ENCODE measurements at places on chromosomes 2 and 18.

DNA sequence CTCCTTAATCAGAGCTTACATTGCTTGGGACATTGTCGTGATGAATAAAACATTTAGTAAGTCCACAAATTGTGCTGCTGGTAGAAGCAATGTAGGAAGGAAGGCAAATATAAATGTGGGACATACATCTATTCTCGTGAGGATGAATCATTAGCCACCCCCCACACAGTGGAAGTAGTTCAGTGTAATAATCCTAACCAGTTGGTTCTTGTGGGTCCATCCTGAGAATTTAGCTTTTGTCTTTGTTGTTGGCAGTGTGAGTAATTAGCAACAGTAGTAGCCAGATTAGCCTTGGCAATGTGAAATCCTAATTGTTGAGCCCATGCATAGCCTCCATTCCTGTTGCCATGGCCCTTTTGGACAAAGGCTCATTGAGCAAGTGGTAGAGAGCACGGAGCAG, 532.1 kb downstream of the FBXO15 start:
- H3K36me3 ChIP-seq: no peaks in the 10 kb centered on the region
- no peak overlapping the region for H3K4me3 ChIP-seq
- no peaks in the 10 kb centered on the region for H3K27me3 ChIP-seq
- no peak overlapping the region for H3K27ac ChIP-seq

GRCh38 chr2:17821535-17822444, 5.5 kb downstream of the MSGN1 start:
- DNase-seq: no peak
- H3K4me3 ChIP-seq: no peak overlapping the region
- no peaks in the 10 kb centered on the region for H3K4me1 ChIP-seq
- H3K27me3 ChIP-seq: no peaks in the 10 kb centered on the region

GRCh38 chr18:51562866-51563265, 365.4 kb upstream of the MEX3C start:
- no peak overlapping the region for H3K4me3 ChIP-seq
- H3K4me1 ChIP-seq: no peaks in the 10 kb centered on the region
- DNase-seq: no peak
- no peaks in the 10 kb centered on the region for H3K36me3 ChIP-seq
- no peak overlapping the region for H3K27ac ChIP-seq

GRCh38 chr18:79523736-79524180, 128.0 kb downstream of the NFATC1 start:
- no peaks in the 10 kb centered on the region for H3K27me3 ChIP-seq
- no peaks in the 10 kb centered on the region for H3K4me1 ChIP-seq
- no peak overlapping the region for H3K27ac ChIP-seq
- no peak overlapping the region for H3K4me3 ChIP-seq
- H3K36me3 ChIP-seq: no peaks in the 10 kb centered on the region
- DNase-seq: no peak

DNA sequence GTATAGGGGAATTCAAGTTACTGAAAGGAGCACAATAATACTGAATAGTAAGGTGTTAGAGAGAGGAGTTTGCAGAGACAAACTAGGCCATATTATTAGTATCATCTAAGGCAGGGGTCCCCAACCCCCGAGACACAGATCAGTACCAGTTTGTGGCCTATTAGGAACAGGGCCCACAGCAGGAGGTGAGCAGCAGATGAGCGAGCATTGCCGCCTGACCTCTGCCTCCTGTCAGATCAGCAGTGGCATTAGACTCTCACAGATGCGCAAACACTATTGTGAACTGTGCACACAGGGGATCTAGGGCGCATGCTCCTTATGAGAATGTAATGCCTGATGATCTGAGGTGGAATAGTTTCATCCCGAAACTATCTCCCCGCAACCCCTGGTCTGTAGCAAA, 41.8 kb upstream of the TMEM200C start:
- H3K27ac ChIP-seq: no peak overlapping the region
- no peaks in the 10 kb centered on the region for H3K27me3 ChIP-seq
- no peak for DNase-seq
- no peaks in the 10 kb centered on the region for H3K36me3 ChIP-seq

- H3K27me3 ChIP-seq: no peaks in the 10 kb centered on the region
- no peaks in the 10 kb centered on the region for H3K4me1 ChIP-seq
- H3K4me3 ChIP-seq: no peak overlapping the region
- DNase-seq: no peak
Measured at GRCh38 chr2:190723397-190724090, 74.7 kb downstream of the NAB1 start.

- DNase-seq: no peak
- no peak overlapping the region for H3K27ac ChIP-seq
- no peaks in the 10 kb centered on the region for H3K36me3 ChIP-seq
- H3K27me3 ChIP-seq: no peaks in the 10 kb centered on the region
- no peaks in the 10 kb centered on the region for H3K4me1 ChIP-seq
Measured at GRCh38 chr2:190748966-190749365, 100.1 kb downstream of the NAB1 start.

DNA sequence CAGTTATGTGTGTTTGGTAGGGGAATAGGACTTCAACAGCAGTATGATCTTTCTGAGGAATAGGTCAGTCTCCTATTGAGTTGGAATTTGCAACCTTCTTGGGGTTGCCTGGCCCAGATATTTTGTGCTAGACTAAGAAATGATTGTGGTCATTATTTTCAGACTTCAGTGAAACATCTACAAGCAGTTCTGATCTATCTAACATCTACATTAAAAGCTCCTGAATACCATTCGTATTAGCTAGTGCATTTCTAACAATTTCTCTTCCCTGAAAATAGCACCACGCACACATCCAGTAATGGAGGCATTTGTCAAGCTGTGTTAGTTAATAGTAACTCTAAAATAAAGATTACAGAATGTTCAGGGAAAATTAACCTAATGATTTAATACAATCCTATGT, 179.3 kb downstream of the FIGN start:
- no peaks in the 10 kb centered on the region for H3K27me3 ChIP-seq
- no peak for DNase-seq
- no peak overlapping the region for H3K4me3 ChIP-seq
- H3K27ac ChIP-seq: no peak overlapping the region

DNA sequence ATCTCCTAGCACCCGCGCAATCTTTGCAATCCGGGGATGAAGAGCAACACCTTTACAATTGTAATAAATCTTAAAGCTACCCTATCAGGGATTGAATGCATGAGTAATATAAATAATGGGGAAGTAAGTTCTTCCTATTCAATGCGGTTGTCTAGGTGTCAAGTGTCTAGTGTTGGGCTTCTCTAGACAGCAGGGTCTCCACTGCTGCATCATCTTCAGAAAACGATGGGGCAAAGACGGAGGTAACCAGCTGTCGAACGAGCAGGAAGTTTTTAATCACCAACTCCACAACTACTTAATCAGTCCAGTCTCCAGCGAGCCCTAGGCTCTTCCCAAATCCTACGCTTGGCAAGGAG, 573 bp downstream of the STAM2 start:
- H3K36me3 ChIP-seq: no peaks in the 10 kb centered on the region
- peak overlapping the region; percentile 96 for H3K4me3 ChIP-seq
- 0 out of 2 replicates have a peak, but pooled peaks cover 4% of the 10 kb centered on the region for H3K4me1 ChIP-seq
- peak overlapping the region; percentile 95 for H3K27ac ChIP-seq
